GM12891 (cell line): ENCODE measurements at places on chromosomes 5 and 9.

DNA sequence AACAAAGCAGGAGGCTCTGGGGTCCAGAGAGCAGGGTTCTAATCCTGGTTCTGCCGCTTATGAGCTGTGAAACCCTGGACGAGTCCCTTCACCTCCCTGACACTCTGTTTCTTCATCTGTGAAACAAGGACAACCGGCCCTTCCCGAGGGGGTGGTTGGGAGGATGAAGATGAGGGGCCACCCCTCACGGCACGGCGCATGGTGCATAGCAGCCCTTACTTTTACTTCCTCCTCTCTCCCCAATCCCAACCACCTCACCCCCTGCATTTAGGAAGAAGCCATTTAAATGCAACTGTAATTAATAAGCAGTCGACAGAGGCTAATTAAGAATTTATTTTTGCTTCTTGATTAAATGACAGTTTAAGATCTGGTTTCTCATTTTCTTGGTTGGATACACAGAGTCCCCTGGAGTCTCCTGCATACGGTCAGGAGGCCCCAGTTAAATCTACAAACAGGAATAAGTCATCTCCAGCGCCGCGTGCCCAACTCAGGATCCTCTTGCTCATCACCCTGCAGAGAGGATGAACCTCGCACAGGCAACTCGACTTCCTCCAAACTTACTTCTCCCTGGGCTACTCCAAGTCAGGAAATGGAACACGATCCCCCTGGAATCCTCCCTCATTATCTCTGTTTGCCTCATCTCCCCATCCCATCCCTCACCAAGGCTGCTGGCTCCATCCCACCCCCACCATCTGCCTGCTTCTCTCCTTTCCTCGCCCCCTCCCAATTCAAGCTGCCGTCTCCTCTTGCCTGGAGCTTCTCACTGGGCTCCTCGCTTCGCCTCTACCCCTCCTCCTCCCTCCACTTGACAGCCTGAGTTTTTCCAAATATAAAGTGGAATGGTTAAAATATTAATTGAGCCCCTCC lies 95.9 kb downstream of the HRH2 start:
- no peak for DNase-seq

DNA sequence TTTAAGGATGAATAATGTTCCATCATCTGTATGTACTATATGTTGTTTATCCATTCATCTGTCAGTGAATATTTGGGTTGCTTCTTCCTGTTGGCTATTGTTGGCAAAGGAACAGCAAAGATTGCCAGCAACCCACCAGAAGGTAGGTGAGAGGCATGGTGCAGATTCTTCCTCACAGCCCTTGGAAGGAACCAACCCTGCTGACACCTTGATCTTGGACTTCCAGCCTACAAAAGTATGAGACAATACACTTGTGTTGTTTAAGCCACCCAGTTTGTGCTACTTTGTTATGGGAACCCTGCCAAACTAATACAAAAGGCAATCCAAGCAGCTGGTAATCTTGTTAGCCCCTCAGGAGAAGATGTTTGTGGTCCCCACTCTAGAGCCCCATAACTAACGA lies 122.0 kb downstream of the CARTPT start:
- no peak for DNase-seq

GRCh38 chr9:134980991-134981390 lies 63.3 kb upstream of the FCN1 start:
- DNase-seq, result no peak

GRCh38 chr9:135254176-135255032 lies 166.9 kb downstream of the OLFM1 start:
- DNase-seq, result no peak

GRCh38 chr9:79015951-79016350 lies 555.8 kb upstream of the TLE4 start:
- DNase-seq, result no peak

DNA sequence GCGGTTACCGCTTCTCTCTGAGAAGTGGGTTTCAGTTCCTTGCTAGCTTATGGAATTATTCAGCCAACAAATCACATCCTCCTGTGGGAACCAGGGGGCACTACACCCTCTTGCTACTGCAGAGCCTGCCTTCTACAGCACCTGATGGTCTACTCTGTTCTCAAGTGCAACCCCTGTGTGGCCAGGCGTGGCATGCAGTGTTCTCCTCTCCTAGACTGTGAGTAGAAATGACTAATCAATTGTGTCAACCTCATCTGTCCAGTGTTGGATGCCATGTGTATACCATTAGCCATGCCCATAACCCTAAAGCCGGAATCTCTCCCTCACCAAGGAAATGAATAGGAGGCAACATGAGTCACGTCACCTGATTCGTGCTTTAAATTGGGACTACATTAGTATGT lies 117.2 kb upstream of the LIFR start:
- DNase-seq, result no peak

GRCh38 chr9:111630182-111630963 lies 761 bp upstream of the DNAJC25 start:
- no peak for DNase-seq

DNA sequence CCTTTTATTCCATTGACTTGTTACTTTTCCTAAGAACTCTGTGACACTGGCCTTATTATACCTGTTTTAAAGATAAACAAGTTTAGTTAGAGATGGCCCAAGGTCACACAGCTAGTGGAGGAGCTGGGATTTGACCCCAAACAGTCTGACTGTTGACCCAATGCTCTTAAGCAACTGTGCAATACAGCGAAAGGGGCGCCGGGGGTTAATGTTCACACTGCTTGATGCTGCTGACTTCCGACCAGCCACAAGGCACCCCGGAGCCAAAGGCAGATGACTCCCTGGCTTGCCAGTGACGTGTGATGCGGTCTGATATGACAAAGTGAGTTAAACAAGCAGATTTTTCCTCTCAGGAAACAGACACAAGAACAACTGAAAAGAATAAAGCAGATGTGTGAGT lies 23.9 kb downstream of the PIK3R1 start:
- peak; percentile 22 for DNase-seq

- DNase-seq, result no peak
These were observed 26.6 kb downstream of the MRPL22 start for GRCh38 chr5:154967421-154968024.

GRCh38 chr5:1745796-1746370 lies 53.8 kb downstream of the MRPL36 start:
- no peak for DNase-seq

DNA sequence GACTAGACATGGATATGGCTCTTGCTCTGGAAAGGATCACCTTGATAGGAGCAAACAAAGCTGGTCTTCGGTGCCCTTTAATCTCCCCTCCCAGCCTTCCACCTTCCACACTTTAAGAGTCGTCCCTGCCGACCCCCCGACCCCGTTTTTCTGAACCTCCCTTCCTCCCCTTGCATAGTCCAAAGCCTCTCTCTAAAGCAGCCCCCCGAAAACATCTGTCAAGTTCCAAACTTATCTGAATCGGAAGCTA lies 423 bp upstream of the NUP214 start:
- DNase-seq, result no peak

- DNase-seq, result no peak
These were observed 1763.7 kb downstream of the EFNA5 start for GRCh38 chr5:105907016-105907415.

DNA sequence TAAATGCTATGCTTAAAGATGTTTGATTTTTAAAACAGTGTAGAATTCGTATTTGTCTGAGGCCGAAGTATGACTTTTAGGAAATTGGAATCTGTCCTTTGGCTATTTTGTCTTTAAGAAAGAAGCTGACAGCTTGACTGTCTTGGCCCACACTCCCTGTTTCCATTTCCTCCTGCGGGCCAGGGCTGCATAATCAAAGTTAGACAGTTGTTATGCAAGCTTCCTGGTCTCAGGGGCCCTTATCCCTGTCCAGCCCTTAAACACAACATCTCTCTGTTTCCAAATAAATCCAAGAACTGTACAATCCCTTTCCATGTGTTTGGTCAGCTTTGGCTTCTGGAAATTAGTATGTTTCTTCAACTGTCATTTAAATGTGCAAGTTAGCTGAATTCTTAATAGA lies 54.6 kb upstream of the ECM2 start:
- DNase-seq, result no peak

DNA sequence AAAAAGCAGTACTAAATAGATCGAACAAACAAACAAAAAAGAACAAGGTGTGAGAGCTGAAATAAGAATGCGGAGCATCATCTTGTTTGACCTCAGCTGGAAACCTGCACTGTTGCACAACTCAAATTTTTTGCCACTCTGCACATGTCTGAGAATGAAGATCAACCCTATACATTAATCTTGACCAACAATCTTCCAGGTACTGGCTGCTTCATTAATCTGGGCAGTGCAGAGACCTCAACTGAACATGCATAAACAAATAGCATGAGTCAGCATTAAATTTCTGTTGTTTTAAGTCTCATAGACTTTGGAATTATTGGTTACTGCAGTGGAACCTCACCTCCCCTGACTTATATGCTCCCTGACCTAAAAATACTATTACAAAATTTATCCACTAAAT lies 114.6 kb upstream of the FTMT start:
- no peak for DNase-seq

- DNase-seq, result no peak
These were observed 113.2 kb downstream of the TLE4 start for GRCh38 chr9:79684711-79685575.

- DNase-seq, result no peak
These were observed 27.6 kb downstream of the TPD52L3 start for GRCh38 chr9:6355728-6356127.

DNA sequence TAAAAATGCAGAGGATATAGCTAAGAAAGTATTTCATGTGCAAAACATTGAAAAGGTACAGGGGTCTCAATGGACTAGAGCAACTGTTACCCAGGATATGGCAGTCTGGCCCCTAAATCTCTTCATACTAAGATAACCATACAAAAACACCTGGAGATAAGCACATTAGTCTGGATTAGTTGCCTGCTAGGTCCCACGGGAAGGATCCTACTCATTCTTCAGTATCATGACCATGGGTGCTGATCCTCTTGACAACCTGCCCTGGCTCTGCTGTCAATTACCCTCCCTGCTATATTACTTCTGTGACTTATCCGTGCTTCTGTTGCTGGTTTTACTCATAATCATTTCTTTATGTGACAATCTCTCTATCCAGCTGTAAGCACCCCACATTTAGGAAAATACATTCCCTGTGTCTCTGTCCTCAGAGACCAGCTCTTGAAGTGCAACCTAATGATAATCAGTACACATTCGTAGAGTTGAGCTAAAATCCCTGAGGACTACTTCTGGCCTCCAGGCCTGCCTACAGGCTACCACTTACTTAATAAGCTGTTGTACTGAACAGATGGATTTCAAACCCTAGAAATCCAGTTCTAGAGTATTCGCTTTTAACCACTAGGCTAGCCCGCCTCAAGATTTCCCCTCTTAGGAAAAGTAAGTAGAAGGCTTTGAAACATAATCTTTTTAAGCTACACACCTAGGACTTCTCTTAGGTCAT lies 190.5 kb upstream of the OR13F1 start:
- DNase-seq, result no peak

GRCh38 chr5:132758451-132758850 lies 11.2 kb downstream of the CCNI2 start:
- no peak for DNase-seq

- DNase-seq, result no peak
These were observed 12.0 kb downstream of the PBX3 start for GRCh38 chr9:125758986-125759763.

GRCh38 chr9:83296123-83296522 lies 233.2 kb upstream of the RASEF start:
- DNase-seq, result no peak

GRCh38 chr5:139889410-139889809 lies 93.8 kb downstream of the PSD2 start:
- DNase-seq, result no peak

DNA sequence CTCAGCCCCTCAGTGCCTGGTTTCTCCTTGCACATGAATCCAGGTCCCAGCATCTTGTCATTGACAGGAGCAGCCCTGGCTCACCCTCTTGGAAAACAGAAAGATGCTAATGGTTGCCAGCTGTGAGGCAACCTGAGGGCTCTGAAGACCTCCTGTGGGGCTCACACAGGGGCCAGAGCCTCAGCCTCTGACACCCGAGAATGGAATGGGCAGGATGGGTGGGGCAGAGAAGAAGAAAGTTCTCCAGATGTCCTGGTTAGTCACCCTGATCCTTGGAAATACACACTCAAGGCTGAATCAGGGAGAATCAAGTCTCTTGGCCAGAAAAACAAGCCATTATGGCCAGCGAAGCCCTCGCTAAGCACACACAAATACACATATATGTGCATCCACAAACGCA lies 32.3 kb upstream of the SPATA31E1 start:
- no peak for DNase-seq

GRCh38 chr9:79300068-79300467 lies 271.7 kb upstream of the TLE4 start:
- no peak for DNase-seq

DNA sequence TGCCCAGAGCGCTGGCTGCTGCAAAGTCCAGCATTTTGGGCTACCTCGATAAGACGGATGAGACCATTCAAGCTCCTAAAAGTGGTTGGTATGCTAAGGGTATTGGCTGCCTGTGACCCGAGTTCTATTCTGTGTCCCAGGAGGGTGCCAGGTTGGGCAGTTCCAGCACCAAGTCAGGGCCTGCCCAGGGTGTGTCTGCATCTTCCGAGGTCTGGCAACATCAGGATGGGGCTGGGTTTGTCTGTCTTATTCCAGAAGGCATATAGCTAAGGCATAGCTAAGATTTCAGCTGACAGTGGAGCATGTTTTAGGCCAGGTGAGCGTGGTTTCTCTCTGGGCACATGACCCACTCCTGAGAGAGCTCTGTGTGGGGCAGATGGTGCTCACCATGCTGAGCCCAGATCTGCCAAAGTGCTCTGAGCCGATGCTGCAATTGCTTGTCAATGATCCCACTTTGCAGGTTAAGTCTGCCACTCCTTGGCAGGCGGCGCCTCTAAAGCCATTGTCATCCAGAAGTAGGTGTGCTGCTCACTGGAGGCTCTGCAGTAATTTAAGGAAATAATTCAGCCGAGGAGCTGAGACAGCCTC lies 7.8 kb downstream of the SLC9A3 start:
- DNase-seq, result no peak

GRCh38 chr5:923281-923873 lies 30.7 kb downstream of the TRIP13 start:
- DNase-seq, result peak; percentile 87

GRCh38 chr9:19424176-19424779 lies 15.5 kb downstream of the ACER2 start:
- DNase-seq, result no peak

GRCh38 chr5:146726891-146727290 lies 151.7 kb downstream of the PPP2R2B start:
- DNase-seq, result no peak

- no peak for DNase-seq
These were observed 24.5 kb upstream of the DUSP1 start for GRCh38 chr5:172795318-172795977.

GRCh38 chr9:110440172-110440571 lies 102.5 kb upstream of the TXNDC8 start:
- no peak for DNase-seq

- no peak for DNase-seq
These were observed 7.8 kb upstream of the GPX8 start for GRCh38 chr5:55151923-55152842.
